ENCODE measurements at places on chromosomes 1 and 21. TPM values are rescaled to one million over a fixed set of nuclear protein-coding genes. Genes with fewer than 3 reads are reported as not detected.

The PPM1J gene
- total RNA-seq, result 1.3 TPM

The PROK1 gene
- not detected for total RNA-seq

The LPAR3 gene
- 2.6 TPM for total RNA-seq

The S100A8 gene
- total RNA-seq, result not detected

The PRAMEF26 gene
- not detected for total RNA-seq

The FMOD gene
- 0.86 TPM for total RNA-seq

The SPOCD1 gene
- total RNA-seq, result 62.2 TPM

The HRNR gene
- not detected for total RNA-seq

The TCHHL1 gene
- total RNA-seq, result not detected

The RGSL1 gene
- not detected for total RNA-seq

The PGLYRP3 gene
- total RNA-seq, result not detected

The MYBPH gene
- 0.43 TPM for total RNA-seq

The NEGR1 gene
- total RNA-seq, result 13.8 TPM

The HEYL gene
- 0.32 TPM for total RNA-seq

The DAB1 gene
- not detected for total RNA-seq

DNA sequence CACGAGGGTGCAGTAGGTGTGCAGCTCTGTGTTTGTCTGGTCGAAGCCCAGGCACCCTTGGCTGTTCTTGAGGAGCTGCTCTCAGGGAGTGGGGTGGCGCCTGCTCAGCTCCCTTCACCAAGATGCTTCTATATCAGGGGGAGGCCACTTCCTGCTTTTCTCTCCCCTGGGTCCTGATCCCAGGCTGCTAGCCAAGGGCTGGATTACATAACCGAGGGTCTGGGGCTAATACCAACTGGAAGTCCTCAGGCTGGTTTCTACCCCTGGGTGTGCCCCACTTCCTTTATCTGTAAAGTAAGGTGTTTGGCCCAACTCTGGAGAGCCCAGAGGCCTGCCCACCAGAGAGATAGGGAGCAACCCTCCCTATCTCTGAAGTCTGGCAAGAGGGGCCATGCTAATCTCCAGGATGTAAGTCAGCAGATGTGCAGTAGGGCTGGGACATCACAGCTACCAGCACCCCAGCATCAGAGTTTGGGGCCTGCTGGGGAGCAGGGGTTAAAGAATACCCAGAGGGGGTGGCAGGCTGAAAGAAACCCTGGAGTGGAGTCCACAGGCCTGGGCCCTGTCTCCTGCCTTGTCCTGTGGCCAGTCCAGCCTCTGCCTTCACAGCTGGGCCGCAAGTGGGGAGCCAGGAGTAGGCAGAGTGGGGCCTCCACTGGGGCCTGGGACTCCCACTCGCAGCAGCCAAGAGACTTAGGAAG, 2.1 kb downstream of the SELENBP1 start:
- peak; percentile 52 for DNase-seq

GRCh38 chr1:180773210-180773865, 139.4 kb upstream of the KIAA1614 start:
- peak; percentile 13 for DNase-seq

DNA sequence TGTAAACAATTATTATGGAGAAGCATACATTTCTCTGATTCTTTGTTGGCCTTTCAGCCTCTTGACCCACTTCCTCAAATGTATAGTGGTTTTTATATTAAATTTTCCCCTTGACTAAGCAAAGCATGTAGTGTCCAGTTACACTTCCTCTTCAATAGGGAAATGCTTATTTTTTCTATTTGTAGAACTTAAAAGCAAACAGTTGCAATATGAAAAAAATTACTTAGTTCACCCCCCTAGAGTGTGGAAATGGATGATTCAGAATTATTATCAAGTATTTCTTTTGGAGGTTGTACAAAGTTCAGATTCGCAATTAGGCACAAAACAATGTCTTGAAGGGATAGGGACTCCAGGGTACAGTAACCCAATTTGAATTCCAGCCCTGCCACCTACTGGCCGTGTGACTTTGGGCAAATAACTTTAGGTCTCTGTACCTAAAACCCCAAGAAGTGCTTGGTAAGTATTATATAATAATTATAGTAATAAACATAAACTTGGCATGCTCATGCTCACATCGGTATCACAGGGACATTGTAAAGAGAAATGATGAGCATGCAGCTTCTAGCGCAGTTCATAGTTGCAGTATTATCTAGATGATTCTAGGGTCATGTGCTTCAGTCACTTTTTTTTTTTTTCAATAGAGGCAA, 28.6 kb upstream of the IFNGR2 start:
- DNase-seq, result peak; percentile 66

DNA sequence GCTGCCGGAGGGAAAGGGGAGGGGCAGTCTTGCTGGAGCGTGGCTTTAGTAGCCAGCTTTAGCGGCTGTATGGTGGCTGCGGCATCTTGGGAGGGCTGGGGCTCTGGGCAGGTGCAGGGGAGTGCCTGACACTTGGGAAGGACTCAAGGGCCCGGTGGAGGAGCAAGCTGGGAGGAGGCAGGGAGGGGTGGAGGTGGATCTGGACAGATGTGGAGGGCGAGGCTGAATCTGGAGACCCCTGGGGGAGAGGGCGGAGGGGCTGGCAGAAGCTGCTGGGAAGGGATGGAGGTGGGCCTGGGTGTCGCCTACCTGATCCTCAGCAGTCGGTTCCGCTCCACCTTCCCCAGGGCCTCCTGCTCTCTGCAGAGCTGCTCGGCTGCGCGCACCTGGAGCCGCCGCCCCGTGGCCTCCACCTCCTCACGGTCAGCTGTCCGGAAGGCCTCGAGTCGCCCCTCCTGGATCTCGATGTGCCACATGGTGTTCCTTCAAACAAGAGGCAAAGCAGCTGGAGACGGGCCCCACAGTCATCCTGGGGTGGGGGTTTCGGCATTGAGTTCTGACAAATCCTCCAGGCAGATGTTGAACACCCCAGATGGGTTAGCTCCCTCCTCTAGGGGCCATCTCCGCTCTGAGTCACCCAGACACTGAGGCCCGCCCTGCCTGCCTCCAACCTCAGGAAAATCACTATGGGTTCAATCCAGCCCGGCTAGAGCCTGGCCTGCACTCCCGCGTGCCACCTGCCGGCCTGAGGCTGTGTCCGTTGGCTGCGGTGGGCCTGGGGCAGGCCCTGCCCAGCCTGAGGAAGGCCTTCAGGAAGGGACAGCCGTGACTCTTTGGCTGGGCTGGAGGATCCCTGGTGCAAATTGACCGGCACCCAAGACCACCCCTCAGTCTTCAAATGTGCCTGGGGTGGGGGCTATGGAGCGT, 29.6 kb downstream of the CFAP74 start:
- DNase-seq, result no peak

DNA sequence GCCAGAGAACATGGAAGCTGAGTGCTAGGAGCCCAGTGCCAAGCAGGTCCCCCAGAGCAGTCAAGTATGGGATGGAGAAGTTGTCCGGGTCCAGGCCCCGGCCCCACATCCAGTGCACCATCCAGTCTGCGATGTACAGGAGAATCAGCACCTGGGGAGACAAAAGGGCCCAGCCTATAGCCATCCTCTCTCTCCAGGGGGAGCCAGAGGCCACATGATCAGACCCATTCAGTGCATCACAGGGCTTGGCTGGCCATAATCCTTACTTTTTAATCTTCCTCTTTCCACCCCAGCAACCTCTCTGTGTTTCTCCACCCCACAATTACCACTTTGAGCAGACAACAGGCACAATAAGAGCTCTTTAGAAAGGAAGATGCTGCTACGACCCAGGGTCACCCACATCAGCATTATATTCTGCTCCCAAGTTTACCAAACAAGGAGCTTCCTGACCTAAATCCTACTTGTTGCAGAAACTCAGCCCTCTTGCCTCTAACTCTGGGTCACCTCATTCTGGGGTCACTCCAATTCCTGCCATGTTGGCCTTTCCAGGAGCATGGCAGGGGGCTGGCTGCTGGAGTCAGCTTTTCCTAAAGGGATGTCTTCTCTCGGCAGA, 16.4 kb upstream of the RAB29 start:
- peak; percentile 48 for DNase-seq

- DNase-seq, result no peak
Observed at GRCh38 chr1:30028939-30029338, 694.4 kb downstream of the MATN1 start.

GRCh38 chr1:241263346-241263745, 93.7 kb downstream of the RGS7 start:
- DNase-seq, result no peak

- no peak for DNase-seq
Observed at GRCh38 chr1:33288976-33289857, 31.7 kb downstream of the A3GALT2 start.

DNA sequence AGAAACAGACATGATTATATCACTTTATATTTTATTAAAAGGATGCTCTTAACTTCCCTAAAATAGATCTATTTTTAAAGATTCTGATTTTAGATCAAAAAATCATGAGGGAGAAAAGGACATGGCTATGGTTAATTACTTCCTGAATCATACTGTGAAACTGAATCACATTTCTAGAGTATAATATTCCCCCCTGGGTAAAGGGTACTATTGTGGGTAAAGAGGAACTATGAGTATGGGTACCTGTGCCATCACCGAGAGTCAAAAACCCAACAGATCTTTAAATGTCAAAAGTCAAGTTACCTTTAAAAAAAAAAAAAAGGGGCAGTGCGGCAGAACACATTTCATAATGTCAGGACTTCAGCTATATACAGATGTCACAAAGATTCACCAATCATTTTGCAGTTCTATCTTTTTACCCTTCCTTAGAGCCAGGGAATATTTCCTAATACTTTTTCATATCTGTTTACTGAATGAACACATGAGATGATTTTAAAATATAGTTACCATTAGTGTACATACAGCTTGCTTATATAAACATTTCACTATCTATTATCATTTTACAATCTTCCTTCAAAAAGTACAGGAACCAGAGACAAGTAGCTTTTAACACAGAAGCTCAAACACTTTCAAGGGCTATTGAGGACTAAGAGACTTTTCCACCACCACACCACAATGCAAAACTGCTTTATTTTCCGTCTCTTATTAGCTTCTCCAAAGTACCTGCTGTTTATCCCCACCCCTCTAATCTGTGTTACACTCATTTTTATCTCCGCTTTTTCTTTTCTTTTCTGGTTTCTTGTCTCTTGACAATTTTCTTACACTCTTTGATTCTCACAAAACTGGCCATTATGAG, 45.0 kb downstream of the EVI5 start:
- peak; percentile 80 for DNase-seq

DNA sequence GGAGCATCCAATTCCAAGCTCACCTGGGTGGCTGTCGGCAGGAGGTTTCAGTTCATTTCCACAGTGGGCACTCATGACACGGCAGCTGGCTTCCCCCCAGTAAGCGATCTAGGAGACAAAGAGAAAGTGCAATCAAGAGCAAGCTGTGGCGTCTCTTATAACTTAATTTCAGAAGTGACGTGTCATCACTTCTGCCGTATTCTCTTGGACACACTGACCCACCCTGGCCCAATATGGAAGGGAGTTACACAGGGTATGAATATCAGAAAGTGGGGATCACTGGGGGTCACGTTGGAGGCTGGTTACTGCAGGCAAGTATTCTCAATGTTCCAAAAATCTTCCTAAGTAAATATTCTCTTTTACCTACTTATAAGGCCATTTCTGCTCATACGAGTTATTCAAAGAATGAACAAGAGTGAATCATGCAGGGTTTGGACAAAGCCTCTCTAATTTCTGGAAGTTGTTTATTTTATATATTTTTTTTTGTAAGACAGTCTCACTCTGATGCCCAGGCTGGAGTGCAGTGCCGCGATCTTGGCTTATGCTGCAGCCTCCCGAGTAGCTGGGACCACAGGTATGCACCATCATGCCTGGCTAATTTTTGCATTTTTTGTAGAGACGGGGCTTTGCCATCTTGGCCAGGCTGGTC, 46.5 kb upstream of the GREM2 start:
- no peak for DNase-seq

- no peak for DNase-seq
Observed at GRCh38 chr1:212640223-212640878, 31.8 kb downstream of the ATF3 start.

- DNase-seq, result peak; percentile 65
Observed at GRCh38 chr1:200075938-200076546, 48.5 kb downstream of the NR5A2 start.

- peak; percentile 98 for DNase-seq
Observed at GRCh38 chr1:178238722-178239510, 145.0 kb downstream of the RASAL2 start.

- no peak for DNase-seq
Observed at GRCh38 chr21:40830836-40831235, 16.1 kb downstream of the DSCAM start.

GRCh38 chr1:117007719-117008013, 6.1 kb downstream of the CD101 start:
- DNase-seq, result no peak

DNA sequence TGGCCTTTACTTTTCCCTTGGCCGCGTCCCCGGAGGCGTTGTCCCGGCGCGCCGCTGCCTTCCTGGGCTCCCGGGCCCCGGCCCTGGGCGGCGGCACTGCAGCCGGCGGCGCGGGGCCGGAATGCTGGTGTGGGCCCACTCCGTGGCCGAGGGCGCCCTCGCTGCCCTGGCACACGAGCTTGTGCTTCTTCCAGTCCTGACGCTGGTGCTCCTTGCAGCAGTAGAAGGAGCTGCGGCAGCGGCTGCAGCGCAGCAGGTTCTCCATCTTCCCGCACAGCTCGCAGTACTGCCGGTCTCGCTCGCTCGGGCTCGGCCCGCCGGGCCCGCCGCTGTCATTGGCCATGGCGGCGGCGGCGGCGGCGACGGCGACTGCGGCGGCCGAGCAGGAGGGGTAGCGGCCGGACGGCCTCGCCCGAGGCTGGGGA, 529 bp downstream of the EGLN1 start:
- peak; percentile 63 for DNase-seq

DNA sequence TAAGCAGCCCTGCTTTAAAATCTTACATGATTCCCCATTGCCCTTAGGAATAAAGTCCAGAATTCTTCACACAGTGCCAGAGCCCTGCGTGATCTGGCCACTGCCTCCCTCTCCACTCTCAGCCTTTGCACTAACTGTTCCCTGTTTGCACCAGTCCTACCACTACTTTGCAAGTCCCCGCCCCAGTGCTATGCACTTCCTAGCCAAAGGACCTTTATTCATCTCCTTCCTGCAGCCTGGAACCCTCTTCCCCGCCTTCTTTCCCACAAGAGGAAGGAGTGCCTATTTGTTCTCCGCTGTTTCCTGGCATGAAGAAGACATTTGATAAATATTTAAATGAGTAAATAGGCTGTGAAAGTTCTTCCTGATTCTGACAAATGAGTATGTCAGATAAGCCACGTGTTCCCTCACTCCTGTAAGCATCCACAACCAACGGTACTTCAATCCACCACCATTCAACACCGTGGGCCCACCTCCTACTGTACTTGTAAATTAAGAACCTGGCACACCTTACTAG, 23.9 kb downstream of the CAPN8 start:
- DNase-seq, result no peak

GRCh38 chr1:39139723-39140360, 64.7 kb upstream of the MACF1 start:
- DNase-seq, result peak; percentile 94

- DNase-seq, result no peak
Observed at GRCh38 chr21:14243461-14243860, 27.5 kb downstream of the RBM11 start.

DNA sequence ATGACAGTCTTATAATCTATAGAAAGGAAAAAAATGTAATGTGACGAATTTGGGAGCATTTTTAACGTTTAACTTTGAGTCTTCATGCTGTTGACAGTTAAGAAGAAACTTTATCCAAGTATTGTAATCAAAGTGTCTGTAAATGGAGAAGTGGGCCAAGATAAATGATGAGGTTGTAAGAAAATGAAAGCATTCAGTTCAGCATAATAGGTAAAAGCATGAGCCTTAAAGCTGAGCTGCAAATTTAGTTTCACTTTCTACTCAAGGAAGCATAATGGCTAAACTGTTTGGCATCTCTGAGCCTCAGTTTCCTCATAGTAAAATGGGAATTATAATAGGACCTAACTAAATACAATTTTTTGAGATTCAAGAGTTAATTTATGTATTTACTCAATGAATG, 1554.8 kb downstream of the KCNT2 start:
- no peak for DNase-seq
